ENCODE measurements at places on chromosomes 3 and 15.

- no peak for DNase-seq
Measured at GRCh38 chr3:141077631-141078030, 26.5 kb downstream of the SPSB4 start.

- no peak for DNase-seq
Measured at GRCh38 chr3:197345390-197345789, 47.0 kb upstream of the DLG1 start.

DNA sequence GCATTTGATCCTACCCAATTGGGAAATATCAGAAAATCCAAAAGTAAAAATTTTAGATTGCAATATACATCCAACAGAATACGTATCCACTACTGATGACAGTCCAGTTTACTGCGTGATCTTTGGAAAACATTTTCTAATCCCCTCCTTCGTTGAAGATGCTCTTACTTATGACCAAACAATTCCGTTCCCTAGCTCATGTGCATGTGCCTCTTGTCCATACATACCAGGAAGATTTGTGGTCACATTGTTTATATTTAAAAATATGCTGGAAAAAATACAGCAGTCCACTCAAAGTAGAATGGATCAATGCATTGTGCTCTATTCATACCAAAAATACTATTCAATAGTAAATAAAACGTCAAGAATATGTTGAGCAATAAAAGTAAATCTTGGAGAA lies 135.3 kb downstream of the CHL1 start:
- DNase-seq, result no peak

DNA sequence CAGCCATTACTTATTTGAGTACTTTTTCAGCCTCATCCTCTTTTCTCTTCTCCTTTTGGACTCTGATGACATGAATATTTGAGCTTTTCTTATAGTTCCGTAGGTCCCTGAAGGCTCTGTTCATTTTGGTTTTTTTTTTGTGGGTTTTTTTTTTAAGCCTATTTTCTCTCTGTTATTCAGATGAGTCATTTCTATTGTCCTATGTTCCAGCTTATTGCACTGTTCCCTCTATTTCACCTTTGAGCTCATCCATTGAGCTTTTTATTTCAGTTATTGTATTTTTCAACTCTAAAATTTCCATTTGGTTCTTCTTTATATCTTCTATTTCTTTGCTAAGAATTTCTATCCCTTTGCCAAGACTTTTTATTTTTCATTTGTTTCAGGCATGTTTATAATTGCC lies 7.2 kb upstream of the MGLL start:
- no peak for DNase-seq

DNA sequence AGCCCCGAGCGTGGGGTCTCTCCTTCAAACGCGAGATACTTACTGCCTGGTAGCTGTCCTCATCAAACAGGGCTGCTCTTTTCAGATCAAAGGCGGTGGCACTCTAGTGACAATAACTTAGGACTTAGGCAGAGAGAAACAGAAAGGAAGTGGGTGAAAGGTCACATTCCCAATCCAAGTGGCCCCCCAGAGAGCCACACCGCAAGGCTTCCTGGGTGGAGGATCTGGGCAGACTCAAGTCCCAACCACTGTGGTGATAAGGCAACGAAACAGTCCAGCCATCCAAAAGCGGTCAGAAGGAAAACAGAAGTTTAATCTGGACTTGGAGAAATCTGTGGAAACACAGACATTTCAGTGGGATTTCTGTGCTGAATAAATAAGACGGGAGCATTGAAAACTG lies 227.2 kb downstream of the ADAMTS17 start:
- no peak for DNase-seq

DNA sequence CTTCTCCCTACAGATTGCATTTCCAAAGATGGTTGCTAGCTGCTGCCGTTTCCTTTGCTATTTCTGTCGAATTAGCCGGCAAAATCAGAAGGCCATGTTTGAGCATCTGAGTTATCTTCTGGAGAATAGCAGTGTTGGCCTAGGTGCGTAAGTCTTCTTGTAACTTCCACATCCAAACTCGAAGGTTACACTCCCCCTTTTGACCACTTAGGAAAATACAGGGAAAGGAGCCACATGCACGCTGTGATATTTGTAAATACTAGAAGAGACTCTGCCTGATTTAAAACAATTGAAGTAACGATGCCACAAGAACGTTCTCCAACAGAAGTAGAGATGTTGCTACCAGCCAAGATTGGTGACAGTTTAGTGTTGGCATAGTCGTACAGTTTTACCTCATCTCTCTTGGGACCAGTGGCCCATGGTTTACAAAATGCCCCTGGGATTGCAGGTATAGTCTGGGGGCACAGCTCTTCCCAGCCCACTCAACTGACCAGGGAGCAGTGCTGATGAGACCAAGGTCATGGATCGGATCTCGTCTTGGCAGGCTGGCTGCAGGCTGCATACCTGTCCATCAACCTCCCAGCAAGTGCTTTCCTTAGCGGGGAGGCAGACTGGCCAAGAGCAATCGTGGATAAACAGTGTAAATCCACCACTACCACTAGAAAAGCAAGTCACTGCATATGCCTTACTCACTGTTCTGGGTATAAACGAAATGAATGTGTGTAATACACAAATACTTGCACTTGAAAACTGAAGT lies 268.4 kb upstream of the CHRM5 start:
- DNase-seq, result no peak

GRCh38 chr3:189689625-189690024 lies 58.4 kb downstream of the TP63 start:
- no peak for DNase-seq

- no peak for DNase-seq
Measured at GRCh38 chr15:28033443-28033842, 65.7 kb downstream of the OCA2 start.

DNA sequence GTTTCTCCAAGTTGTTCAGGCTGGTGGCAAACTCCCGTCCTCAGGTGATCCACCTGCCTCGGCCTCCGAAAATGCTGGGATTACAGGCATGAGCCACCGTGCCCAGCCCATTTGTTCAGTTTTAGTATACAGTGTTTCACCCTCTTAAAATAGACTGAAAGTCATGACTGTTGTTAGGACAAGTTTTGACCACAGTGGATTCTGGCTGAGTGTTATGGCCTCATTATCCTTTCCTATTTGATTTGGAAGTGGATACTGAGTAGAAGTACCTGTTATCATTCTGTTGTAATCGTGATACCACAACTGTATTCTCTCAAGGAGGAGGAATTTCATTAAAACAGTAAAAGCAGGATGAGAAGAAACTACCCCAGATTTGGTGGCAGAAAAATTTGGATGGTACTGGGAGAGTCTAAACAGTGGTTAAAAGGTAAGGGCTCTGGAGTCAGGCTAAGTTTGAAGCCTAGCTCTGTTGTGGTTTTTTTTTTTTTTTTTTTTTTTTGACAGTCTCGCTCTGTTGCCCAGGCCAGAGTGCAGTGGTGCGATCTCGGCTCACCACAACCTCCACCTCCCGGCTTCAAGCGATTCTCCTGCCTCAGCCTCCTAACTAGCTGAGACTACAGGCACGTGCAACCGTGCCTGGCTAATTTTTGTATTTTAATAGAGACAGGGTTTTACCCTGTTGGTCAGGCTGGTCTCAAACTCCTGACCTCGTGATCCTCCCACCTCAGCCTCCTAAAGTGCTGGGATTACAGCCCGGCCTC lies 2.6 kb downstream of the MAP2K1 start:
- DNase-seq, result no peak

DNA sequence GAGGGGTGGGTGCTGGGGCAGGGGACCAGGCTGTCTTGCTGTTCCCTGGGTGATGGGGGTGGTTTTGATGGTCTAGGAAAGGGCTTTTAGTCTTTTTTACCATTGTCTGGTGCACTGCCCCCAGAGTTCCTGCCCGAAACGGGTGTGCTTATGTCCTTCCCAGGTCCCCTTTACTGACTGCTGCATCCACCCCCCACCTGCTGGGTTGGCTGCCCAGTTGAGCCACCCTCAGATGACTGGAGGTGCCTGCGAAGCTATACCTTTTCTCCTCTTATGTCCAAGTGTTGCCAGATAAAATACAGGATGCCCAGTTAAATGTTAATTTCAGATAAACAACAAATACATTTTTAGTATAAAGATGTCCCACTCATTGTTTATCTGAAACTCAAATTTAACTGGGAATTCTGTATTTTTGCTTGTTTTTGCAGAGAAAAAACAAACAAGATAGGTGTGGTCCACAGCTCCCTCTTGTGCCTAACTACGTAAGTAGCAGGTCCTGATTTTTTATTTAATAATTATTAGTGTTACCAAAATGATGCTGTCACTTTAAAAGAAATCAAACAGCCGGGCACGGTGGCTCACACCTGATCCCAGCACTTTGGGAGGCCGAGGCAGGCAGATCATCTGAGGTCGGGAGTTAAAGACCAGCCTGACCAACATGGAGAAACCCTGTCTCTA lies 6.1 kb upstream of the RPP14 start:
- DNase-seq, result no peak

DNA sequence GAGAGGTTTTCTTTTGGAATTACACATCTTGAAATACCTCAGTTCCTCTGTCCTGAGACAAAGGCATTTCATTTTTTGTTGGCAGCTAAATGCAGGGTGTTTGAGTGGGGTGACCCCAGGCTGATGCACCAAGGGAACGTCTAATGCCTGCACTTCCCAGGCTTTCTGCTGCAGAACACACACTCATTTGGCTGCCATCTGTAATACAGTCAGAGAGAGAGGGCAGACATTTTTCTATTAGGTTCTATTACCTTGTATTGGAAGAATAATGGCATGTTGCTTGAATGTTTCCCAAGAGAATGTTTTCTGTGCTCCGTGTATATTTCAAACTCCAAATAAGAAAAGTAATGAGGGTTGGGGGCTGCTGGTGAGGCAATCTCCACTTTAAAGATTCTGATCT lies 87.1 kb downstream of the PTPRG start:
- DNase-seq, result no peak

- DNase-seq, result no peak
Measured at GRCh38 chr3:134126153-134126552, 96.4 kb upstream of the SLCO2A1 start.

- DNase-seq, result no peak
Measured at GRCh38 chr3:149307435-149307783, 26.0 kb downstream of the TM4SF18 start.
